H7 (cell line): ENCODE measurements at places on chromosomes 2 and 18.

GRCh38 chr2:27170581-27171337, 22.0 kb downstream of the TCF23 start:
- no peak for DNase-seq

DNA sequence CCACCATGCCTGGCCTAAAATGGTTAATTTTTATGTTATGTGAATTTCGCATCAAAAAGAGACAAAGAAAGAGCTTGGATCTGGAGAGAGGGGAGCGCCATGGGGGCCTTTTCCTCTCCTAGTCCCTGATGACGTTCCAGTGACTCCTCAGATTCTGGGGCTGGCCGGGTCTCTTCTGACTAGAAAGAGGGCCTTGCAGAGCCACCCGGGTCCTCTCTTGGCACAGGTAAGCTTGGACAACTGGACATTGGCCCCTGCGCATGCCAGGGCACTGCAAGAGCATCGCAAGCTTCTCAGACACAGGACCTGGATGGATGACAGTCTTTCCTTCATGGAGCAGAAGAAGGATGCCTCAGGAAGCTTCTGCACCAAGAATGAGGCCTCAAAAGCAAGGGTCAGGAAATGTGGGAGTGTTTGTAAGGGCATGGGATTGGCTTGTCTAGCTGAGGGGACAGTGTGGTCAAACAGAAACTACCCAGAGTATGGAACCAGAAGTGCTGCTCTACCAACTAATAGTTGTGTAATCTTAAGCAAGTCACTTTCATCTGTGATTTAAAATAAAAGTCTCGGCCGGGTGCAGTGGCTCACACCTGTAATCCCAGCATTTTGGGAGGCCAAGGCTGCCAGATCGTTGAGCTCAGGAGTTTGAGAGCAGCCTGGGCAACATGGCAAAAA, 35.2 kb downstream of the FOSL2 start:
- no peak for DNase-seq

DNA sequence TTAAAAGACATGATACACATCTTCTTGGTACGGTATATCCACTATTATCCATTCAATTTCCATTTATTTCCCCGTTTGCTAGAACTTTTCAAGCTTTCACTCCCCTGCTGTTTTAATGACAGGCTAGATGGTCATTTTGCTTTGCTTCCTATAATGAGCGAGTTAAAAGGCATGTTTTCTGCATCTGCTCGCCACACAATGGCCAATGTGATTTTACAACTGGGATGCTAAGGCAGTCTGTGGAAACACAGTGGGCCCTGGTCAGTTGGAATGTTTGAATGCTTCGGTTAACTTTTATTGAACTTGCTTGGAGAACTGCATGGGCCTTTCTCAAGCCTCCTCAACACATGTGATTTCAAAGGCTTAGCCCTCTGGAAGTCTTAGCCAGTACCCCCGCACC, 48.4 kb upstream of the TNP1 start:
- DNase-seq = no peak

- DNase-seq = no peak
Measured at GRCh38 chr2:228771774-228772173, 499.3 kb downstream of the PID1 start.

DNA sequence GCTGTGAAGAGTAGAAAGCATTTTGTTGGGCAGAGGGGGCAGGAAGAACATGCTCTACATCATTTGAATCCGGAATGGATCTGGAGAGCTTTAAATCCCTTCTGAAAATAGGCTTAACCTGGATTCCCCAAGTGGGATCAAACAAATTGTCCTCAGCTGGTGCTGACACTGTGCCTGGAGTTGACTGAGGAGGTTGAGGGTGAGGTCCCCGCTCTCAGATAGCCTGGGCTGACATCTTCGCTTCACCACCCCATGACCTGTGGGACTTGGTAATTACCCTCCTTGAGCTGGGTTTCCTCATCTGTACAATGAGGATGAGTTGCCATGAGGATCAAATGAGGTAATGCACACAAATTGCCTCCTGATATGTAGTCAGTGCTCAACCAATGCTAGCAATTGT, 117.8 kb upstream of the SMAD2 start:
- no peak for DNase-seq

DNA sequence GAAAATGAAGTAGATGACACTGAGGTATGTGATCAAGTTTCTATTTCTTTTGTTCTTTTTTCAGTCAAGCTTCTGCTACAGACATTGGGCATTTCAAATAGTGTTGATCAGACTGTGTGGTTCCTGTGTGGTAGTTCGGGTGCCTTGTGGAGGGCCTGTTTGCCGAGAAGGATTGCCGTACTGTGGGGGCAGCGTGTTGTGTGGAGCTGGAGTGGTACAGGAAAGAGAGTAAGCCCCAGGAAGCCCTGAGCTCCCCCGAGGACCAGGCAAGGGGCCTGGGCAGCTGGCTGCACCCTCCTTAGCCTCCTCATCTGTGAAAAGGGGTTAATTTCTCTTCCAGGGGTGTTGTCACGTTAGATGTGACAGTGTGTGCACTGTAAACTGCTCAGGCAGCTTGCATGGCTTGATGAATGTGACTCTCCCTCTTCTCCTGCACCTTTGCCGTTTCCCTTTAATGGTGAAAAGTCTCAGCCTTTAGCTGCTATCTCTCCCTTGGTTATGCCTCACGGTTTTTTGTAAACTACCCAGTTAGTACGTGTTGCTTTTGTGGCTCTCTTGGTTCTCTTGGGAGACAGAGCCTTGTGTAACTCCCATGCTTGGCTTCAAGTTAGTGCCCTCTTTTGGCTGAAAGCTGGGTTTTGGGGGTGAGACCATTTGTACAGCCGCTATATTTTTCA, 19.5 kb downstream of the C2orf74 start:
- no peak for DNase-seq

DNA sequence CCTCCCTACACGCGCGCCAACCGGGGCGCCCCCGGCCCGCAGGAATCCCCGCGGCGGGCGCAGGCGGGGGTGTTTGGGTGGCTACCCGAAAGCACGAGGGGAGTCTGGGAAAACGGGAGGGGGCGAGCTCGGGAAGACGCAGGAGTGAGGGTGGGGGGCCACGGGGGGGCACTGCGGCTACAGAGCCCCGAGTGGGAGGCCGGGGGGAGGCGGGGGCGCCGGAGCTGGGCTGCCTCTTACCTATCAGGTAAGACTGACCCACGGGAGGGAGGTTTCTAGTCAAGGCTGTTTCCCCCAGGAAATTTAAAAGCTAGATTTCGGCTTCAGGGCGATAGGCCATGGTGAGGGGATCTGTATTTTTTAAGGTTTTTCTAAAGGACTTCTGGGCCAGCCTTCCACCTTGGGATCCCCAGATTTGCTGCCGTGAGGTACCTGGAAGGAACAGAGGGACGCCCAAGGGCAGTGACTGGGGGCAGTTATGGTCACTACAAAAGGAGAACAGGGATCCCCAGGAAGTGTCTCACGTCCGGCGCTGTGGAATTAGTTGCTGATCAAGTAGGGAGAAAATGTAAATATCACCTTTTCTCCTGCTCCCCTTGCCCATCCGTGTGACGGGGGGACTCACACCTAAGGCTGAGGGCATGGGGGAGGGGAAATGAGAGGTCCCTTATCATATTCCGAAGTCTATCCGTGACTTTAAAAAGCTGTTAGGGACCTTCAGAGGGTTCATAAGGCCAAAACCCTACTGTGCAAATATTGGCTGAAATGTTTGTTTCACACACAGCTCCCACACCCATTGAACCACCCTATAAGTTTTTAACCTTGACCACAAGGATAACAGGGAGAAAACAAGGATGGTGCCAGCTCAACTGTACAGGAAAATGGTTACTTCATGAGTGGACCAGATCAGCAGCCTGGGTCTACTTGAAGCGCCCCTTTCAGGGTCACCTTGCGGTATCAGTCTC, 638 bp upstream of the IRS1 start:
- no peak for DNase-seq

- no peak for DNase-seq
Measured at GRCh38 chr18:21330122-21330701, 88.2 kb downstream of the GREB1L start.

DNA sequence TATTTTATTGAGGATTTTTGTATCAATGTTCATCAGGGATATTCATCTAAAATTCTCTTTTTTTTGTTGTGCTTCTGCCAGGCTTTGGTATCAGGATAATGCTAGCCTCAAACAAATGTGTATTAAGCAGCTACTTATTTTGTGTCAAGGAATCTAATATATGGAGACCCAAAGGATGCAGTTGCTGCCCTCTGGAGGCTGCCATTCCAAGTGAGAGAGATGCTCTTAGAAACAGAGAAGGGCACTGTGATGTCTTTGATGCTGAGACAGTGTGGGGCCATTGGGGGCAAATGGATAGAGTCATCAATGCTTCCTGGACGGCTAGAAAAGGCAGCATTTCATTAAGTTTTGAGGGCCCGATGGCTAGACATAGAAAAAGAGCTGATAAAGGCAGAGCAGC, 292.6 kb downstream of the SETBP1 start:
- DNase-seq = no peak

DNA sequence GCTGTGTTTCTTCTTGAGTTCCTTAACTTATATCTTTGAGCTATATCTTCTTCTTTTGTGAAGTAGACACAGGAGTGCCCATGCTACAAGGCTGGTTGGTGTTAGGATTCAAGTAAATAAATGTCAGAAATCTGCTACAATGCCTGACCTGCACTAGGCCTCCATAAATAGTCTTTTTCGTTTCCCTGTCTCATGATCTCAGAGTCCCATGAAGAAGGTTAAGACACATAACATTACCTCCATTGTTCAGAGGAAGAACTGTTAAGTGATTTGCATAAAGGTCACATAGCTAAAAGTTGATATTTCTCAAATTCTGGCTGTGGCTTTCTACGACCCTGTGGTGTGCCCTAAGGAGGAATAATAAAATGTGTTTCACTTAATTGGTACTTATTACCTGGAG, 228.4 kb downstream of the KCNS3 start:
- no peak for DNase-seq

- DNase-seq = no peak
Measured at GRCh38 chr2:205451901-205452512, 230.3 kb upstream of the NRP2 start.

- no peak for DNase-seq
Measured at GRCh38 chr2:12363138-12363537, 353.6 kb upstream of the TRIB2 start.
